T47D (cell line): ENCODE measurements at places on chromosomes 3 and 15.
A peak's percentile ranks its signal among the peaks of the same experiment; 100 is the strongest.

DNA sequence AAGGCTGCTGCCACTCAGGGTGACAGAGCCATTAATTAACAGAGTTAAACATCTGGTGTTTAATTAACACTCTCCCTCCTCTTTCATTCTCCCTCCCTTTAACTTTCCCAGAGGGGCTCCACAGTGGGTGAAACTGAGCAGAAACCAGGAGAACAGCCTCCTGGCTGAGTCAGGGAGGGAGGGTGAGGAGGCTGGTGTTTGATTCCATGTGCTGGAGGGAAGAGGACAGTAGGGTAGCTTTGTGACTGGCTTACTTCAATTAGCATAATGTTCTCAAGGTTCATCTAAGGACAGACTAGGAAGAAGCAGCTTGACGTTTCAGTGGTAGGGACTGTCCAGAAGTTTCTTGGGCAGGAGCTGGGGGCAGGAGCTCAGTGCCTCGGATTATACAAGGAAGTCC, 62.8 kb downstream of the SEMA5B start:
- no peak for DNase-seq

DNA sequence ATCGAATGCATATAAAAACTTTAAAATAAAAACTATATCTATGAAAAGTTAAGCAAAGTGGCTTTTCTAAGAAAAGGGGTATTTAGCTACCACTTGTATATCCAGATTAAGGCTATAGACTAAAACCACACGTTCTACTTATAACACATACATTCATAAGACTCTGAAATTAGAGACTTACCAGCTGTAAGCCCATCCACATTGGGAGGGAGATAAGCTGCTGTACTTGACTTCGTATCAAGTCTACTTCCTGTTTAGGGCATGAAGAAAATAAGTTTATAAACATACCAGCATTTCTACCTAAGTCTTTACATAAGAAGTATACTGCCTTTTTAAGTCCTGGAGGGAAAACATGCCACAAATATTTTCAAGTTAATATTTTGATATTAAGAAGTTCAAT, 27.7 kb downstream of the AQR start:
- DNase-seq = no peak

DNA sequence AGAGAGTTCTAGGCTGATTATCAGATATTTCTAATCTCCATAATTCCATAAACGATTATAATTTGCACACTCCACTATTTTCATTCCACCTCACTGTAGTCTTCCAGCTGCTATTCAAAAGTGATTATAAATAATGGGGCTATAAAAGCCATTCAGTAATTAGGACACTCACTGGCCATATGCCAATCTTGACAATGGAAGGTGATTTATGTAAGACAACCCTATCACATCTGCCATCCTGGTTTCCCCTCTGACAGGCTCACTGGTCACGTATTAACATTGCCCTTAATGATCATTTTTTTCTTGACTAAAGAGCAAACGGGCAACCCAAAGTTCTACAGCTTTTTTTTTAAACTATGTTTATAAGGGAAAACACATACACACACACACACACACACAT, 402.4 kb downstream of the MAGI1 start:
- DNase-seq = no peak

DNA sequence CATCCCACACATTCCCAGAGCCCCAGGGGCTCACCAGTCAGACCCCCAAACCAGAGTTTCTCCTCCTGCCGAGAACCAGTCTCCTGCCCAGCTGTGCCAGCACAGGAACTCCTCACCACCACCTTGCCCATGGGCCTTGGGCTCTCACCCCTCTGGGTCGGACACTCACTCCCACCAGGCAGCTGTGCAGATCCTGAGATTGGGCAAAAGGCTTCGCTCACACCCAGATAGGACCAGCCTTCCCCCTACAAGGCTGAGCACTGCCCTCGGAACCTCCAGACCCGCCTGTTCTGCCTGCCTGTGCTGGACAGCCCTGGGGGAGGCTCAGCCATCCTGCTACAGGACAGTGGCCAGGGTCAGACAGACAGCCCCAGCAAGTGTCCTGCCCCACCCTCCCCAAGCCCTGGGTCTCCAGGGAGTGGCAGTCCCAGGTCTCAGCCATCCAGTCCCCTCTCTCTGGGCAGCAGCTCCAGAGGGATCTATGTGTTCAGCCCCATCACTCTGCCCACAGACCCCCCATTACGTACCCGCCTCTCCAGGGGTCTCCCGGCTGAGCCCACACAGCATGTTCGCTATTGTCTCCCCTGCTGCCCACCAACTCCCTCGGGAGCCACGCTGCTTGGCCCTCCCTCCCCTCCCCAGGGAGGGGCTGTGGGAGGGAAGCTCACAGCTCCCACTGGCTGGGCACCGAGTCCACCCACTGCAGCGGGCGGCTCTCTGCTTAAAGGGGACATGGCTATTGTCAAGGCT, at the start of gene GRIP2:
TSS of gene GRIP2 (minus strand) at position 601 of the 750 bp plus-strand sequence. CDS start at position 567, 34 bp downstream.
- no peak for DNase-seq

DNA sequence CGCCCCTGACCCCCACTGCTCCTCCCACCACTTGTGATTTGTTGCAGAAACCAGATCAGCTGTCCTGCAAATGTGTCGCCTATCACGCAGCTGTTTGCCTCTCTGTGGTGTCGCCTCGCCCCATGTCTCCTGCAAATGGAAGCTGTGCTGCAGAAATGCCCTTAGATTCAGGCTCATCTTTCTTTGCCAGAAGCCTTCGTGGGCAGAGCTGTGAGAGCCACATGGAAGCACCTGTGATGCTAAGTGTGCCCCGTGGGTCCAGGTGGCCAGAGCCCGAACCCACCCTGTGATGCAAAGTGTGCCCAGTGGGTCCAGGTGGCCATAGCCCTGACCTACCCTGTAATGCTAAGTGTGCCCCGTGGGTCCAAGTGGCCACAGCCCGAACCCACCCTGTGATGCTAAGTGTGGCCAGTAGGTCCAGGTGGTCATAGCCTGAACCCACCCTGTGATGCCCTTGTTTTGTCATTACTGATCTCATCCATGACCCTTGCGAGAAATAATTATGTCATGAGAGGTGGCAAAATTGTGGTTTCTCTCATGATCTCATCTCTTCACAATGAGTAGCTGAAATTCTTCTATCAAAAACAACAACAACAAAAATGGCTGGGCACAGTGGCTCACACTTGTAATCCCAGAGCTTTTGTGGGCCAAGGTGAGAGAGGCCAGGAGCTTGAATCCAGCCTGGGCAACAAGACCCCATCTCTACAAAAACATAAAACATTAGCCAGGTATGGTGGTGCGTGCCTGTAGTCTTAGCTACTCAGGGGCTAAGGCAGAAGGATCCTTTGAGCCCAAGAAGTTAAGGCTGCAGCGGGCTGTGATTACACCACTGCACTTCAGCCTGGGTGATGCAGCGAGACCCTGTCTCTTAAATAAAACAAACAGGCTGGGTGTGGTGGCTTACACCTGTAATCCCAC, 187.4 kb downstream of the GOLGA6L6 start:
- no peak for DNase-seq

- no peak for DNase-seq
These were observed 115.3 kb downstream of the MECOM start for GRCh38 chr3:169548194-169548593.

GRCh38 chr3:177811835-177812234, 614.6 kb upstream of the TBL1XR1 start:
- DNase-seq = no peak

DNA sequence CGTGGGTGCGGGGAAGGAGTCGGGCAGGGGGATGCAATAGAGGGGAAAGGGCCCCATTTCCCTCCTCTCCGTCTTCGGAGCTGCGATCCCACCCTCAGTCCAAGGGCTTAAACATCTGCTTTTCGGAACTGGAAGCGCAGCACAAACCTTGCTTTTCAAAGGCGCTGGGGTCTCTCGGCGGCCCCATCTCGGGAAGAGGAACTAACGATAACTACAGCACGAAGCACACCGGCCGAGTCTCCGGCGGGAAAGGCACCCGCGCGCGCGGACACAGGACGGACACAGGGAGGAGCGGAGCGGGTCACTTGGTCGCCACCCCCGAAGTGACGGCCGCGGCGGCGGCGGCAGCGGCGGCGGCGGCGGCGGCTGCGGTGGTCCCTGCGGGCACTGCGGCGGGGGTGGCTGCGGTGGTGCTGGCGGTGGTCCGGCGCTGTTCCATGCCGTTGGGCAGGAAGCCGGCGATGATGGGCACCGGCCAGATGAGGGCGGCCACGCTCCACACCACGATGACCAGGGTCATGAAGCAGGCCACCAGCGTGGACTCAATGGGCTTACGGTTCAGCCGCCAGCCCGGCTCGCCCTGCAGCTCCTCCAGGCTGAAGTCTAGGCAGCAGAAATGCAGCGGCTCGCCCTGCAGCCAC, 1.1 kb downstream of the TMEM158 start:
- peak; percentile 82 for DNase-seq

DNA sequence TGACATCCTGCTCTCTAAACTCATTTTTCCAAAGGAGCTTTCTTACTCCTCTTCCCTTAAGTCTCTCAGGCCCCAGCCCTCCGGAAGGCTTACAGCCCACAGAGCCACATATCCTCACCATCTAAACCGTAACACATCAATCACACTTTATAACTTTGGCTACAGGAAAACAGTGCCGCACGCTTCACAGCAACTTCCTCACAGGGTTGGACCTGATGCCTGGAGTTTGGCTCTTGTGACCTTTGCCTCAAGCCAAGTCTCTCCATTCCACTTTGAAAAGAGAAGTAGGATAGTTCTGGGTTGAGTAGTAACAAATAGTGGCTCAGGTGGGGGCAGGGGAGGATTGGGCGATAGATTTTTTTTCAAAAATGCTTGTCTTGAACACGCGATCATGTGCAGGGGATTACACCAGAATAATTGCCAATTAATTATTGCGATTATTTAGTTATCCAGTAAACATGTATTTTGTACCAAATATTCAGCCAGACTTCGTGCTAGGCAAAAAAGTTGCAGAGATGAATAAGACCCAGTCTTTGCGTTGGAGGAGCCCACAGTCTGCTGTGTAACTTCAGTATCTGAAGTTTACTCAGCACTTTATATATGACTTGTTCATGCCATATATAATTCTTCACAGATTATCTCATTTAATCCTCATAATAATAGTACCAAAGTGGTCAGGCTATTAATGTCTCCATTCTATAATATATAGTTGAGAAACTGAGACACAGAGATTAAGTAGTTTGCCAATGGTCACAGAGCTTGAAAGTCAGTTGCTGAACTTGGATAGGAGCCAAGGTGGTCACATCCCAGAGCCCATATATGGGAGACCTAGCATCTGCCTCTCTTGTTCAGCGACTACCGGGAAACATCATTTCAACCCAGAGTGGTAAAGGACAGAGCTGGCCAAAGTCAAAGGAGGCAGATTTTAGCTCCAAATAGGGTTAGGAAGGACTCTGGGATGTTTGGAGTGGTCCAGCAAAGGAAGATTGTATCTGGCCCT, 2.4 kb upstream of the ETV5 start:
- no peak for DNase-seq

DNA sequence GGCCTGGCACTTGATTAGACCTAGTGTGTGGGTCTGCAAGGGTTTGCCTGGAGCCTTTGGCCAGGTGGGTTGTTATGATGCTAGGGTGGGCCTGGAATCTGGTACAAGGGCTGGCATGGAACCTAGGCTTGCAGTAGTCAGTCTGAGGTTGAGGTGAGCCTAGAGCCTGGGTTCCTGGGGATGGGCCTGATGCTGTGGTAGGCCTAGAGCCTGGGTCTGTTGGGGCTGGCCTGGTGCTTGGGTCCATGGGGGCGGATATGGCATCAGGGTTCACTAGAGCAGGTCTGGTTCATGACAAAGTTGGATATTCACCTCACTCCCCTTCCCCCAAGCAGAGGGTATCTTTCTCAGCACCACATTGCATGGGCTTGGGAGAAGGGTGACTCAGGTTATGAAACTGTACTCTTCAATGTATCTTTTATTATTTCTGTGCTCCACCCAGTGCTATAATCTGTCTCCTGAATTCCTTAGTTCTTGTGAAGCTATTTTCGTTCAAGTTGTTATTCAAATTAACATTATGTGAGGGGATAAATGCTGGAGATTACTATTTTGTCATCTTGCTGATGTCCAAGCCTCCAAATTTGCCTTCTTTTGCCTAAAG, 274.4 kb downstream of the NFKBIZ start:
- no peak for DNase-seq

DNA sequence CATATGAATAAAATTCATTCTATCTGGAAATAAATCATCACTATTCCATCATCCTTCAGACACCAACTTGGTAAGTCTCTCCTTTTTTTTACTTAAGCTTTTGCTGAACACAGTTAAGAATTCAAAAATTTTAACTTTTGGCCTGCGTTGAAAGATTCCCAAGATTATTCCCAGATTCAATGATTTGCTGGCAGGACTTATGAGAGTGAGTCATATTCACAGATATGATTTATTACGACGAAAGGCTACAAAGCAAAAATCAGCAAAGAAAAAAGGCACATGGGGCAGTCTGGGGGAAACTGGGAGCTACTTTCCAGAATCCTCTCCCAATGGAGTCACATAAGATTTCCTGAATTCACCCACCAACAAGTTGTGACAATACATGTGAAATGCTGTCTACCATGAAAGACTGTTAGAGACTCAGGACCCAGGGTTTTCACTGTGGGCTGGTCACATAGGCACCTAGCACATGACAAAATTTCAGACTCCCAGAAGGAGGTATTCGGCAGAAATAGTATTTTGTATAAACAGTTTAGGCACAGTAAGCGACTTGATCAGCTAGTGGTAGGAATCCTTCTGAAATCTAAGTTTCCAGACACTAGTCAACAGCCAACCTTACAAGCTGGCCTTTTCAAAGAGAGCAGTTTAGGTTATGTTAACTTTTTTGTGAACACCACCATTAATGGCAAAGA, 82.1 kb downstream of the DLG1 start:
- DNase-seq = no peak

DNA sequence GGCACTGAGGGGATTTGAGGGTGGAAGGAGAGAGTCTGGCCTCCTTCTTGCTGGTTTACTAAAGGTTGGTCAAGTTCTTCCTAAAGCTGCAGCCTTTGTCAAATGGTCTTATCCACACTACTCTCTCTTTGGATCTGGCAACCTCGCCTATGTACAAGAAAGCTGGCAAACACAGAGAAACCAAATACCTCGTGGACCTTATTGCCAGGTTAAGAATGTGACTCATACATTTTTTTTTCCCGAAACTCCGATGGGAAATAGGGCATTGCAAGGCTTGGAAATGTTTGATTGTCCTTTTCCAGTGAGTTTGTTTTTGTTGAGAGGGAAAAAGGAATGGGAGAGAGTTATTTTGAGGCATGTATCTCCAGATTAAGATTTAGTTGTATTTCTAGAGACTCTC, 13.9 kb downstream of the EOMES start:
- peak; percentile 20 for DNase-seq

DNA sequence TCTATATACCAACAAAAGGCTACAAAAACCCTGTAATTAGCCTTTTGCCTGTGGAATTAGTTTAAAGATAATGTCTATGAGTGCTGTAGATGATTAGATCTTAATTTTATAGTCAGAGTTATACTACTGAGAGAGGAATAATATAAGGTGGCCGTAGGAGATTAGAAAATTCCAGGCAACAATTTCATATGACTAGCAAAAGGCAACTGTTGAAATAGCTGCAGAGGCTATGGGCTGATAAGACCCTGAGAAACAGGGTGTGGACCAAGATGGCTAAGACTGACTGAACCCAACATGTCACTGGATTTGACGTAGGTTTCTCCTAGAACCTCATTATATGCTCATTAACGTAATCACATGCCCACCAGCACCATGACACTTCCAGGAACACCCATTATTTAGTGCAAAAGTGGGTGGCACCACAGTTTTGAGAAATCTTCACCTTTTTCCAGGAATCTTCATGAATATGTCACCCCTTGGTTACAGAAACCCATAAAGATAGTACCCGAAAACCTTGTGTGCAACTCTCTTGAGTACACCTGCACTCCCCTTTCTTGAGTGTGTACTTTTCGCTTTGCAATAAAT, 29.1 kb upstream of the SCG3 start:
- no peak for DNase-seq

- no peak for DNase-seq
These were observed 21.9 kb upstream of the SQOR start for GRCh38 chr15:45612790-45613415.
